Fibroblast of lung (primary cell): ENCODE measurements at places on chromosomes 6 and 20.

- no peak for DNase-seq
Observed at GRCh38 chr6:7628909-7629308, 38.9 kb downstream of the SNRNP48 start.

- no peak for DNase-seq
Observed at GRCh38 chr6:89025633-89026032, 54.9 kb upstream of the PNRC1 start.

DNA sequence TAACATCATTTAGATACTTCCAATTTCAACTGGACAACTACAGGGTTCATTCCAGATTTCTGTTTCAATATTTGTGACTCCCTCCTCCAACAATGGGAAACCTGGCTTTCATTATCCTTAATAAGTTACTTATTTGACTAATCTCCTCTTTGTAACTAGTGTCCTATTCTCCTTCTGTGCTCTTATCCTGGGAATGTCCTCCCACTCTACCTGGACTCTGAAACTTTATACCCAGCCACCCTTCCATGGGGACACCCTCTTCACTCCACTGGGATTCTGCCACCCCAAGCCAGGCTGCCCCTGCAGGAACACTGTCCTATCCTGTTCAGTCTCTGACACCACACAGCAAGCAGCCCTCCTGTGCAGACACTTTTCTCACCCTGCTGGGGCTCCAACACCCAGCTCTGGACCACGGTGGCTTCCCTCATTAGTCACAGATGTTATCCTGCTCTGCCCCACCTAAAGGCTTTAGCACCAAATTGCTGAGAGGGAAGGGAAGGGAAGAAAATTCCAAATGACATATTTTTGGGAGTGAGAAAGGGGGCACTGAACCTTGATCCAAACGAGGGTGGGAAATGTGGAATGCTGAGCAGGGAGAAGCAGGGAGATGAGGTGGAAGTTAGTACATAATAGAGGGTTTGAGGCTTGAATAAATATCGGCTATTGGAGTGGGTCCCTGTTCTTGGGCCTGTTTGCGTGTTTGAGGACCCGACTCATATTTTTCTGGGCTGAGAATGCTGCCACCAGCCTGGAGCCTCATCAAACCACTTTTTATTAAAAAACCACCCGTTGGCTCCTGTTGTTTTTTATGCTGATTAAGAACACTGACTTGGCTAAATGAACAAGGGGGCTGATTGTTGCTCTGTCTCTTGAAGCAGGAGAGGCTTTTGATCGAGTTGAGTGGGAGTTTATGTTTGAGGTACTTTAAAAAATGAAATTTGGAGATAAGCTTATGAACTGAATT lies 54.0 kb upstream of the AKIRIN2 start:
- peak; percentile 87 for DNase-seq

GRCh38 chr6:111782192-111782809 lies 91.0 kb downstream of the FYN start:
- no peak for DNase-seq

- DNase-seq: peak; percentile 53
Observed at GRCh38 chr6:107489636-107490565, at the start of gene SOBP. TSS of gene SOBP (plus strand) at chr6:107490117. CDS start at chr6:107490617, 500 bp downstream.

DNA sequence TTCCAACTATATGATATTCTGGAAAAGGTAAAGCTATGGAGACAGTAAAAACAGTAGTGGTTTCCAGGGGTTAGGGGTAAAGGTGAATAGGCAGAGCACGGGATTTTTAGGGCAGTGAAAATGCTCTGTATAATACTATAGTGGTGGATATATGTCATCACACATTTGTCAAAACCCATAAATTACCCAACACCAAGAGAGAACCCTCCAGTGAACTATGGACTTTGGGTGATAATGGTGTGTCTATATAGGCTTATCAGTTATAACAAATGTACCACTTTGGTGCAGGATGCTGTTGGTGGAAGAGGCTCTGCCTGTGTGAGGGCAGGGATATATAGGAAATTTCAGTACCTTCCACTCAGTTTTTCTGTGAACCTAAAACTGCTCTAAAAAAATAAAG lies 149.9 kb downstream of the GPX5 start:
- DNase-seq: no peak

- DNase-seq: no peak
Observed at GRCh38 chr6:49969605-49970004, at the start of gene DEFB113. TSS of gene DEFB113 (minus strand) at chr6:49969625. CDS start at chr6:49969625, 0 bp downstream.

DNA sequence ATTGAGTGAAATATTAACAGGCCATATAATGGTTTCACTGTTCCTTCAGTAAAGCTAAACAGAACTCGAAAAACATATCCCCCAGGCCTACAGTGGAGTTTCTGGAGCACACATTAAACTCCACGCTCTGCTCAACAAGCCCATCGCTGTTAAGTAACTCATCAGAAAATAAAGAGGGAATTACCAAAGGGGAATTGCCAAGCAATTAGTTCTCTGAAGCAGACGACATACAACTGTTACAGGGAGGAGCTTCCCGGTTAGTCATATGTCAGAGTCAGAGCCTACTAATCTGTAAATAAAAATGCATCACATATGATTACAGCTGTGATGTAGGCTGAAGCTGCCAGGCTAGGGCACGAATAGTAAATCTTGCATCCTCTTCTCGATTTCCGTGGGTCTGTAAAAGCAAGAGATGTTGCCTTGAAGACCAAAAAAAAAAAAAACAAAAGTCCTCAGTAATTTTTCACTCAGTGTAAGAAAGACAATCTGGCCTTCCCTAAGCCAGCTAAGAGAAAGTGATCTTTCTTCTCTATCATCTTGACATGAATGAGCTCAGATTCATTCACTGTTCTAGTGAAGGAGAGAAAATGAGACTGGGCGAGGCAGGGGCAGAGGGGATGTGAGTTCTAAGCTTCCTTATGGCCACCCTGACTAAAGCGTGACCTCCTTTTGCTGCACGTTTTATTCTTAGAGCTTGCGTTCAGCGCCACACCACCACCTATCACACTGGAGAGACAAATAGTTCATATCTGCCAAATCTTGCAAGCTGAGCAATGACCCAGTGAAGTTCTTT lies 13.8 kb downstream of the ATXN1 start:
- peak; percentile 91 for DNase-seq

GRCh38 chr6:45822246-45822812 lies 193.3 kb downstream of the CLIC5 start:
- DNase-seq: no peak

GRCh38 chr6:160000280-160000704 lies 31.4 kb downstream of the IGF2R start:
- DNase-seq: peak; percentile 44

GRCh38 chr20:39004508-39004907 lies 42.4 kb downstream of the DHX35 start:
- no peak for DNase-seq

GRCh38 chr6:115443825-115444478 lies 616.7 kb downstream of the FRK start:
- DNase-seq: no peak

DNA sequence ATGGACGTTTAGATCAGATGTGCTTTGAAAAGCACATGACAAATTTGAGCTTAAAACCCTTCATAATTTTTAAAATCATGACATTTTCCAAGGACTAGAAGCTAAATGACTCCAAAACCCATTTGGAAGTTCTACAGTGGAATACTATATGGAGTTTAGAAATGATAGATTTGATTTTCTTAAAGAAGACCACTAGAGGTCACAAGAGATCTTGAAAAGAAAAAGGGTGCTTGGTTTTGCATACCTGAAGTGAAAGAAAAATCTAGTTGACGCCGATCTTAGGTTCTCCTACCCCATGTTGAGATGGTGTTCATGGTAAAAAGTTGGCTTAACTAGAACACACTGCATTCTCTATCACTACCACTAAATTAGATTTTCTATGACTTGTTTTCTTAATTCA lies 31.5 kb downstream of the CFAP61 start:
- DNase-seq: peak; percentile 20

DNA sequence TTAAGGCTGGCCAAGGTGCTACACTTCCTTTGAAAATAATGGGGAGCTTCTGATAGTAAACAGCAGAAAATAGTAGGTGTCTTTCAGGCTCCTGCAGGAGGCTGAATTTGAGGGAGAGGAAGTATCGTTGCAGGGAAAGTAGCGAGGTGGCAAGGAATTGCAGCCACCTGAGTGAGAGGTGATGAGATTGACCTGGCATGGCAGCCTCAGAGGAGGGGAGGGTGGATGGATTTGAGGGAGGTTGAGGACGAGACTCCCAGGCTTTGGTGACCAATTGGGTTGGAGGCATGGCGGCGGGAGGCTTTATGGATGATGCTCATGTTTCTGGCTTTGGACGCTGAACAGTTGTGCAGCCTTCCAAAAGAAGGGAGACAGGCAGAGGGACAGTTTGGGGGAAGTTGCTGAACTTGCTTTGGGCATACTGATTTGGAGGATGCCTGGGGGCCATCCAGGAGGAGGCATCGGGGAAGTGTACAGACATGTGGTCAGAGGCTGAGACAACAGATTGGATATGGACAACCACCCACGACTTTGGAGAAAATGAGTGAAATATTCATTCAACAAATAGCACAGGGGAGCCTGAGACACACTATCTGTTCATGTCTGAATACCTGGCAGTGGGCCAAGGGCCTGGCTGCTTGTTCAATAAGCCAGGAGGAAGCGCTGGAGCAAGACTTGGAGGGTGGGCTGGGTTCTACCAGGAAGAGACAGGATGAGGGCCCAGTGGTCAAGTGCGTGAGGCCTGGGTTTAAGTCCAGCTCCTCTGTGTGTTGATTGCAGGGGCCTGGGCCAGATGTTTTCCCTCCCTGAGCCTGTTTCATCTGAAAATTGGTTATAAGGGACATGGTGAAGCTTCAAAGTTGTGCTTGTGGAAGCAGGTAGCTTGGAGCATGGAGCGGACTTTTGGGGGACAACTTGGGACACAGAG lies 113.2 kb downstream of the CEBPB start:
- DNase-seq: peak; percentile 84

GRCh38 chr20:60310560-60311349 lies 352.5 kb downstream of the CDH26 start:
- no peak for DNase-seq

- DNase-seq: peak; percentile 46
Observed at GRCh38 chr6:117502580-117502979, 20.1 kb downstream of the DCBLD1 start.

GRCh38 chr6:135627092-135627715 lies 129.7 kb upstream of the AHI1 start:
- DNase-seq: no peak
